IMR-90 (cell line): ENCODE measurements at places on chromosomes 1 and 21. TPM values are rescaled to one million over a fixed set of nuclear protein-coding genes. Genes with fewer than 3 reads are reported as not detected.
A peak's percentile ranks its signal among the peaks of the same experiment; 100 is the strongest.

The HORMAD1 gene
- total RNA-seq = not detected in 2 replicates

GRCh38 chr1:40706626-40707025 lies 15.1 kb downstream of the NFYC start:
- no peak for DNase-seq

DNA sequence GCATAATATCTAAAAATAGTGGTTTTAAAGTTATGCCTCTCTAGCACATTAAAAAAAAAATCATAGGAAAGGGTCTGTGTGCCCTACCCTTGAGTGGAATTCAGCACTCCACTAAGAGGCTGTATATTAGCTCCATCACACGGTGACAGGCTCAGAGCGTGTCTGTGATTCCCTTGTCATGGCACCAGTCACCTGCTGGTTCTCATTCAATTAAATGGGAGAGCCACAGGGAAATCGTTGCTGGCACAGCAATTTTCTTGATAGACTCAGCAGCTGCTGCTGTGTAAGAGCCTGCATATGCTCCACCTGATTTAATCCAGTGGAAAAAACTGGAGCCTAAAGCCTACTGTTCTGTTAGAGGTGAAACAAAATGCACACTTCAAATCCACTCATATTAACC lies 9.5 kb downstream of the ATP6V1G3 start:
- DNase-seq = no peak

The TFF3 gene
- not detected in 2 replicates for total RNA-seq

GRCh38 chr1:158163000-158163947 lies 17.4 kb upstream of the CD1D start:
- DNase-seq = no peak

- no peak for DNase-seq
Observed at GRCh38 chr1:208329300-208329699, 85.1 kb upstream of the PLXNA2 start.

The ADAM30 gene
- not detected in 2 replicates for total RNA-seq

- peak; percentile 94 for DNase-seq
Observed at GRCh38 chr1:201870397-201870796, 18.3 kb upstream of the SHISA4 start.

The SMIM1 gene
- total RNA-seq = 0.90 and 1.9 TPM in 2 replicates

DNA sequence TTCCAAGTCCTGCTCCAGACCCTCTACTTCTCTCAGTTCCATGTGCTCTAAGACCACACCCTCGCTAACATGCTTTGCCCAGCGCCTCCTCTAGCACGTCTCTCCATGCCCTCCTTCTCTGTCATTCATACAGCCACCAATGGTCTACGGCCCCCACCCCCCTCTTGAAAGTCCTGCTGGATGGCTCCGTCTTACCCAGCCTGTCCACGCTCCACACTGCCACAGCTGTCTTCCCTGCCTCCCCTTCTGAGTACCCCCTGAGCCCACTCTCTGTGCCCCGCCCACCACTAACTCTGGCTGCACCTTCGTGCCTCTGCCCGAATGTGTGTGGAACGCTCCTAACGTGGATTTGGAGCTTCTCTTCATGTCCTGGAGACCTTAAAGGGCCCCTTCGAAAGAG lies 244.6 kb downstream of the TRABD2B start:
- no peak for DNase-seq

The BCL10 gene
- total RNA-seq = 30.5 and 51.4 TPM in 2 replicates

The MMP23B gene
- total RNA-seq = 1.1 and 1.4 TPM in 2 replicates

- DNase-seq = no peak
Observed at GRCh38 chr1:229781453-229781852, 155.4 kb downstream of the URB2 start.

The CYP4A11 gene
- total RNA-seq = not detected in 2 replicates

The MIXL1 gene
- not detected in 2 replicates for total RNA-seq

The C1orf185 gene
- not detected in 2 replicates for total RNA-seq
